ENCODE measurements at places on chromosomes 16 and 17.
A peak's percentile ranks its signal among the peaks of the same experiment; 100 is the strongest.

- no peak for DNase-seq
These were observed 74.1 kb downstream of the KLHDC4 start for GRCh38 chr16:87691686-87692079.

DNA sequence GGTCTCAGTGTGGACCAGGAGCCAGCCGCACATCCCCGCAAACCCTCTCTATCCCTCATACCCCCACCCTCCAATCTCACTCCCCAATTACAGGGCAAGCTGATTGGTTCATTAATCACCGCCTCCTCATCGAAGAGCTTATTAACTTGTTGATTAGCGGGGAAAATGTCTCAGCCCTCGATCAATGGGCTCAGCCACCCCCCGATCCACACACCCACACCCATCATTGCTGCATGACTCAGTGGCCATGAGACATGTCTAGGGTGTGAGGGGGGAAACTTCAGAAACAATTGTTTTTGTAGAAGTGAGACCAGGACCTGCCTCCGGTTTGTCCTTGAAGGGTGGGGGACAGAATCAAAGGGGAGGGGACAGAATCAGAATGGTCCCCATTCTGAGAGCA is 2.5 kb upstream of the PYY start:
- DNase-seq, result no peak

DNA sequence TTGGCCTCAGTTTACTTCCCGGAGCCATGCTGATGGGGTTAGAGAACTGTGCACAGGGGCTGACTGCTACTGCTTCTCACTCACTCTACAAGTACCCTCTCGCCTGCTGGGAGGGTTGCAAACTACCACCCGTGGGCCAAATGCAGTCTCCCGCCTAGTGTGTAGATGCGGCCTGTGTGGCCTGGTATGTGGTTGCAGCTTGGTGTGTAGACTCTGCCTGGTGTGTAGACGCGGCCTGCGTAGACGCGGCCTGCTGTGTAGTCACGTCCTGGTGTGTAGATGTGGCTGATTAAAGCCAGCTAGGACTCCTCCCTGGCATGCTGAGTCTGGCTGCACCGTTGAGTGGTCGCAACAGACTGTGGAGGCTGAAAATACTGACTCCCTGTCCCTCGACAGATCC is 7.3 kb downstream of the CANT1 start:
- DNase-seq, result no peak

- DNase-seq, result no peak
These were observed 6.0 kb downstream of the ERBB2 start for GRCh38 chr17:39705786-39706348.

DNA sequence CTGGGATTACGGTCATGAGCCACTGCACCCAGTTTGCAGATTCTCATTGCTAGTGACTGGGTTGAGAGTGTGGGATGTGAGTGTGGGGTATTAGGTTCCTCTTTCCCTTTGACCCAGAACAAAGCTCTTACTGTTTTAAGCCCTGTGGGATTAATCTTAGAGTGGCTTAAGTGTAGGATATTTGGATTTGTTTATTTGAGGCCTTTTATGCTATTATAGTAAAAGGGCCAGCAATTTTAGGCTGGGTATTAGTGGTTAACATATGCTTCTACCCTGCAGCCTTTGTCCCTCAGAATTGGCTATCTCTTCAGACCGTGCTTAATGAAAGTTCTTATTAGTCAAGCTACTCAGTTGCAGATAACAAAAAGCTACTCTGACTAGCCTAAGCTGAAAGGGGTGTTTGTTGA is 3.2 kb downstream of the SGF29 start:
- DNase-seq, result no peak

DNA sequence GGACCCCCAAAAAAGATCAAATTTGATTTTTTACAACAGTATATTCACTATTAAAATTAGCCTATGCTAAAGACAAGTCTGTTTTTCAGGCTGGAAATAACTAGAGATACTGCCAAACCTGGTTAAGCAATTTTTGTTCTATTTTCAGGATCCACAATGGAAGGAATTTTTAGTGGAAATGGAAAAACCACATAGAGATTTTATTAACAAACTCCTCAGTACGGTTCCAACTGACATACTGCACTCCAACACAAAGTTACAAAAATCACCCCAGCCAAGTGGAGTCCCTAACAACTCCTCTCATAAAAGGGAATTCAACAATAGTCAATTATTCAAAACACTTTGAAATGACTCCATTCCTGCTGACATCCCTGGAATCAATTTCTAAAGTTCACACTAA is 101.6 kb upstream of the TOB1 start:
- DNase-seq, result no peak

DNA sequence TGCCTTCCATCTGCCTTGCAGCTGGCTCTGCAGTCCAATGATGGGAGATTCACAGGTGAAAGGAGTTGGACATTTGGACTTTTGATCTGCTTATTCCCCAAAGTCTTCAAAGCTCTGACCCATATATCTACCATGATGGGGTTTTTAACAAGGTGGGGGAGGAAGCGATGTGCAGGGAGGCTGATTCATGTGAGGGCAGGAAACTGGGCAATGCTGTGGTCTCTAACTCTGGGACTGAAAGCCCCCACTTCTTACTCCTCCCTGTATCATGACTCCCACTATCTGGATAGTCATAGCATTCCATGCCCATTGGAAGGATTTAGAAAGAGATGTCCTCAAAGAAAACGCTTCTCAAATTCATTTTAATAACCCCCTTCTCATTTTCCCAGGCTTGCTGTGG is 16.3 kb downstream of the HOXB1 start:
- no peak for DNase-seq

- DNase-seq, result no peak
These were observed 67.8 kb downstream of the GP2 start for GRCh38 chr16:20259541-20259940.

GRCh38 chr17:75155191-75155601 is 884 bp upstream of the JPT1 start:
- no peak for DNase-seq

GRCh38 chr17:7632492-7632894 is 2.6 kb downstream of the SHBG start:
- DNase-seq, result no peak

DNA sequence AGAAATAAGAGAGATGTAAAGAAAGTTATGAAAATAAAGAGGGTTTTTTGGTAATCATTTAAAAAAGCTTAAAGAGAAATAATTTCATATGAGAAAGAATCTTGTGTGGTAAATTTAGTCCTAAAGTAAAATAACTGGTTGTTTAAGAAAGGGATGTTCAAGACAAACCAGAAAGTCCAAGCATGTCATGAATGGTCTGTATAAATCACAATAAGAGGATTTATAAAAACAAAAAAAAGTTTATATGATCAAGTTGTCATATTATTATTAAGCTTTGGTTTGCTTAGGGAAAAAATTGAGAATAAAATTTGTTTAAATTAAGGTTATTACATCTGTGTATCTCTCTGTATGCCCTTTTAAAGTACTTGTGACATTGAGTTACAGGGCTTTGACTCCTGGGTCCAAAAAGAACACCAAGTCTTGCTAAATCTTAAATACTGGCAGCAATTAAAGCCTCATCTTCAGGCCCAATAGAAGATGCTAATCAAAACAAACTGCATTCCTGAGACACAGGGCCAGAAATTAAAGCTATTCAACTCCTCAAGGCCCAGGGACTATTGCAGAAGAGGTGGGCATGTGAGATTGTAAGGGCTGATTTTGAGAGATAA is 15.6 kb upstream of the TRIM25 start:
- DNase-seq, result no peak

GRCh38 chr17:67629971-67630320 is 87.8 kb upstream of the NOL11 start:
- DNase-seq, result no peak

- DNase-seq, result no peak
These were observed 229.6 kb downstream of the ZFHX3 start for GRCh38 chr16:72818236-72818845.

DNA sequence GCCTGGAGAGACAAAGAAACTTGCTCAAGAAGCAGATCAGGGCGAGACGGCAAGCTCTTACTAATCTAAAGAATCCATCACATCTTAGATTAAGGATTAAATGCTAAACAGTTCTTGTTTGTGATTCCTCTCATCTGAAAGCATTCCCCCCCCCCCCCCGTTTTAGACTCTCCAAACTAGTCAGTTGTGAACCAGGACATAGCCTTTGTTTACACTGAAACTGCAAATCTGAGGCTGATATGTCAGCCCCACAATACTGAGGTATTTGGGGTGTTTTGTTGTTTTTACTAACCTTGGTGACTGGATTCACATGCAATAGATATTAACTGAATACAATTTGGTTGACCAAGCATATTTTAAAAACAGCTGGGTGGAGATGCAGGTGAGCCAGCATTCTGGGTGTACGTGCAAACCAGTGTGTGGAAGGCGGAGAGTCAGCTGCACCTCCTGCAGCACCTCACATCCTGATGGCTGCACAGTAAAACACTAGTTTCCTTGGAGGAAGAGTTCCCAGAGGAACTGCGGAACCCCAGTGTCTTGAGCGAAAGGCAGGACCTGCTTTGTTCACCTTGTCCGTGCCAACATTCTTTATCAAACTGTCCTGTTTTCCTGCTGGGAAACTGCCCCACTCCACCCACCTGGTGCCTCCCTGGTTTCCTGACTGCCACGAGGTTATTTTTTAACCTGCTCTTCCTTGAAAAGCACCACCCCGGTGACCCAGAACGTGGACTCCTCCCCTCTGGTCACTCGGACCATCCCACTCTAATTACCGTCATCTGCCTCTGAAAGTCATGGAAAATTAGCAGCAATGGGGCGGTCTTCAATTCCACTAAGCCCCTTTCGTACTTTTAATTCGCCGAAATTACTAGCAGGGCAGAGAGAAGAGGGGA is 1.2 kb upstream of the YPEL2 start:
- DNase-seq, result no peak

GRCh38 chr17:69533481-69534234 is 119.2 kb downstream of the MAP2K6 start:
- no peak for DNase-seq

GRCh38 chr16:5215901-5216300 is 118.3 kb upstream of the EEF2KMT start:
- peak; percentile 52 for DNase-seq

DNA sequence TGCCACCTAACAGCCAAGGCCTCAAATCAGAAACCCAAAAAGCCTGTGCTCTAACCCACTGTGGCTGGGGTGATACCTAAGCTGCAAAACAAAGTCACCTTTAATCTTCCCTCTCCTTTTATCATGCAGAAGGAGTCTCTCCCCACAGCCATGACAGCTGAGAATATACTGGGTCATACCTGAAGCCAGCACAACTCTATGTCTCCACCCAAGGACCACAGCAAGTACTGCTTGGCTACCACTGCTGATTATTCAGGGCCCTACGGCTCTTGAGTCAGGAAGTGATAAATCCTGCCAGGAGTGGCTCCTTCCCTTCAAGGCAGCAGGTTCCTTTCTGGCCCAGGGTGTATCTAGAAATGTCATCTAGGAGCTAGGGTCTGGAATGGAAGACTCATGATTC is 151.5 kb upstream of the TOM1L1 start:
- no peak for DNase-seq

DNA sequence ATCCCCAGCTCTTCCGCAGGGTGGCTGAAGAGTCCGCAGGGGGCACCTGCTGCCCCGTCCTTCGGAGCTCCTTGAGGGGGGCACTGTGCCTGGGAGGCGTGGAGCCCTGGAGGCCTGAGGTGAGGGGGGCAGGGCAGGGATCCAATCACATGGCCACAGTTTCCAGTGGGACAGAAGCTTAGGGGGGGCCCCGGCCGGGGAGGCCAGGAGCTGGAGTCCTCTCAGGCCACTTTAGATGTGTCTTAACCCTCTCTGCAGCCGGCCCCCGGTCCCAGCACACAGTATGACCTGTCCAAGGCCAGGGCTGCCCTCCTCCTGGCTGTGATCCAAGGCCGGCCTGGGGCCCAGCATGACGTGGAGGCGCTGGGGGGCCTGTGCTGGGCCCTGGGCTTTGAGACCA is 10.8 kb downstream of the ZNF213 start:
- no peak for DNase-seq
